ENCODE measurements at places on chromosomes 13 and 19.
A peak's percentile ranks its signal among the peaks of the same experiment; 100 is the strongest.

- DNase-seq, result no peak
These were observed 692.6 kb downstream of the PCDH17 start for GRCh38 chr13:58324161-58324560.

DNA sequence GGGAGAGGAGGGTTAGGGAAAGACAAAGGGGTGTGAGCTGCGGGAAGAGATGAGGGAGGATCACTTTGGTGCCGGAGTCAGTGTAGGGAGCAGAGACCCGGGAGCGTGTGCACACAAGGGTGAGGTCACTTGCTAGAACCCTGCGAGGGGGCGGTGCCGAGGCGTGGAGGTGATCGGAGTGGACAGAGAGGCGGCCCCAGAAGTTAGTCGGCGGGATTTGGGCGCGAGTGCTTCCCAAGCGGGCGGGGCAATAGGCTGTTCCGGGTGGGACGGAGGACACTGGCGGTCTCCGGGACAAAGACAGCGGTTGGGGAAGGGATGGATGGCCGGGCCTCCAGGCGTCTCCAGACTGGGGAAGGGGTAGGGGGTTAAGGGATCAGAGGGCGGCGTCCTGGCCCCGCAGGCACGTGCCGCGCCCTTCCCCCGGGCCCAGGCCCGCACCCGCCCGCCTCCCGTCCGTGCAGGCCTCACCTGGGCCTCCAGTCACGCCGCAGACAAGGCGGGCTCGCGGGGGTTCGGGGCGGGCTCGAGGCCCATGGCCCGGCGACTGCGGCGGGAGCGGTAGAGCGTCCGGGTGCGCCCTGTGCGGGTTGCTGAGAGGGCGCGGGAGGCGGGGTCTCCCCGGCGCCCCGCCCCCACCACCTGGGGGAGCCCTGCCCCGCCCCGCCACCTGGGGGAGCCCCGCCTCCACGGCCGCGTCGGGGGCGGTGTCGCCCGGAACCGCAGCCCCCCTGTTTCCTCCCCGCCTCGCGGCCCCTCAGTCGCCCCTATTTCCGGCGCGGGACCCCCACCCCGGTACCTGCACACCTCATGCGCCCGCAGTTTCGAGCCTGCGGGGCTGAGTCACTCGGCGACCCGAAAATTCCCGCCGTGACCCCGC is at the start of gene LPAR2:
Gene LPAR2 (minus strand): TSS at position 600 of the 880 bp plus-strand sequence. CDS start 945 bp downstream, outside the sequence.
- no peak for DNase-seq

GRCh38 chr19:40806423-40807146 is 7.6 kb downstream of the EGLN2 start:
- DNase-seq, result peak; percentile 86

DNA sequence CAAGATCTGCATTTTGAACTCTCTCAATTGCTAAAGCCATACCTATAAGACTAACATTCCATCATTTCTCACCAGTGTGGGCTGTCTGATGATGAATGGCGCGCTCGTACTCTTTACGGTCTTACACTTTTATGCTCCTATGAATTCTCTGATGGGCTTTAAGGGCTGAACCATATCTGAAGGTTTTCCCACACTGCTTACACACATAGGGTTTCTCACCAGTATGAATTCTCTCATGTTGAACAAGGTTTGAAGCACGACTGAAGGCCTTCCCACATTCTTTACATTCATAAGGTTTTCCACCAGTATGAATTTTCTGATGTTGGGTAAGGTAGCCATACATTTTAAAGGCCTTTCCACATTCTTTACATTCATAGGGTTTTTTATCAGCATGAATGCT is 18.8 kb upstream of the ZNF607 start:
- DNase-seq, result no peak

- no peak for DNase-seq
These were observed 41.4 kb upstream of the IGSF23 start for GRCh38 chr19:44571830-44572580.

DNA sequence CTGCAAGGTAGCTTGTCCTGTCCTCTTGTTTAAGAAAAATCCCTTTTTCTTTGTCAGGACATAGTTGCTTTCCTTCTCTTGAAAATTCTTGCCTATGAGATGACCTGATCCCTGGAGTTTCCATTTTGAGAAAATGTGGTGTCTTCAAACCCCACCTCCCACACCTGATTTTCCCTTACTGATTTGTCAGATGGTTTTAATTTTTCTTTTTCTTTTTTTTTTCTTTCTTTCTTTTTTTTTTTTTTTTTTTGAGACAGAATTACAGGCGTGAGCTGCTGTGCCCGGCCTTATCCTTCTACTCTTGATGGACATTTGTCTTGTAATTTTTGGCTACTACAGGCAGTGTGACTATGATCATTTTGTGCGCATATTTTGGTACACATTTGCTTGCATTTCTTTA is 1.2 kb downstream of the ZNF345 start:
- no peak for DNase-seq

GRCh38 chr13:79385694-79386093 is 20.4 kb downstream of the RBM26 start:
- DNase-seq, result no peak

- no peak for DNase-seq
These were observed 68.4 kb downstream of the SPATA13 start for GRCh38 chr13:24228852-24229458.

- DNase-seq, result no peak
These were observed 5.8 kb upstream of the FCGRT start for GRCh38 chr19:49506575-49507105.

DNA sequence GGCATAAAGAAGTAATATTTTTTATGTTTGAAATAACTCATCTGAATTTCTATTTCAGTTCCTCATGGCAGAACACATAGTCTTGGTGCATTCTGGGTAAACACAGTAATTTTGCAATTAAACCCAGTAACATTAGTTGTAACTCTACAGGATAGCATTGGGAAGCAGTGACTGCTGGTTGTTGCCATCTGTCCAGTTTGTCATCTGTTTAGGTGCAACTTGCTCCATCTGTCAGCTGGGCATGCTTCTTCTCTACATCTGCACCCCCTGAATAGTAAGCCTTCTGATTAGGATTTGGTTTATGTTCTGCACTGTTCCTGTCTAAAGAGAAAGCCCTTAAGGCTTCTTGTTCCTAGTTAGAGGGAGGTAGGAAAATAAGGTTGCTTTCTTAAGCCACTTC is 63.5 kb upstream of the CSNK1A1L start:
- DNase-seq, result no peak

- DNase-seq, result no peak
These were observed 607.4 kb upstream of the MIR17HG start for GRCh38 chr13:90740099-90740498.

GRCh38 chr19:27776020-27776419 is 1436.9 kb downstream of the UQCRFS1 start:
- no peak for DNase-seq

GRCh38 chr19:48203222-48203793 is 32.8 kb downstream of the ZSWIM9 start:
- DNase-seq, result no peak

GRCh38 chr13:67439365-67439764 is 209.2 kb upstream of the PCDH9 start:
- DNase-seq, result no peak

DNA sequence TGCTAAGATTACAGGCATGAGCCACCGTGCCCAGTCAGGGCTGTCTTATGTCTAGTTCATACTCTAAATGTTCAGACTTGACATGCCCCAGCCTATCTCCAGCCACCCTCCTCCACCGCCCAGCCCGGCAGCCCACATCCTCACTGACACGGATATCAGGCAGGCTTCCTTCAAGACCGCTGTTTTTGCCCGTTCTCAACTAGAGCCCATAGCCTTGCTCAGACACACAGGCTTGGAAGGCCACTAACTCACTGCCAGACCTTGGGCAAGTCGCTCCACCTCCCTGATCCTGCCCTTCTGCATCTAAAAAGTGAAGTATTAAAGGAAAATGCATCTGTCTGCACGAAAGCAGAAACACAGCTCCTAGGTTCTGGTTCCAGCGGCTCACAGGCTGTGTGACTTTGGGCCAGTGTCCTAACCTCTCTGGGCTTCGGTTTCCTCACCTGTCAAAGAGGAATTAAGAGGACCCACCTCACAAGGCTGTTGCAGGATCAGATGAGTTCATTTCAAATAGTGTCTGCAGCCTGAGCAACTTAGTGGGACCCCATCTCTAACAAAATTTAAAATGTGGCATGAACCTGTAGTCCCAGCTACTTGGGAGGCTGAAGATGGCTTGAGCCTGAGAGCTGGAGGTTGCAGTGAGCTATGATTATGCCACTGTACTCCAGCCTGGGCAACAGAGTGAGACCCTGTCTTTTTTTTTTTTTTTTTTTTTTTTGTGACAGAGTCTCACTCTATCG is 14.5 kb upstream of the CERS4 start:
- DNase-seq, result no peak

DNA sequence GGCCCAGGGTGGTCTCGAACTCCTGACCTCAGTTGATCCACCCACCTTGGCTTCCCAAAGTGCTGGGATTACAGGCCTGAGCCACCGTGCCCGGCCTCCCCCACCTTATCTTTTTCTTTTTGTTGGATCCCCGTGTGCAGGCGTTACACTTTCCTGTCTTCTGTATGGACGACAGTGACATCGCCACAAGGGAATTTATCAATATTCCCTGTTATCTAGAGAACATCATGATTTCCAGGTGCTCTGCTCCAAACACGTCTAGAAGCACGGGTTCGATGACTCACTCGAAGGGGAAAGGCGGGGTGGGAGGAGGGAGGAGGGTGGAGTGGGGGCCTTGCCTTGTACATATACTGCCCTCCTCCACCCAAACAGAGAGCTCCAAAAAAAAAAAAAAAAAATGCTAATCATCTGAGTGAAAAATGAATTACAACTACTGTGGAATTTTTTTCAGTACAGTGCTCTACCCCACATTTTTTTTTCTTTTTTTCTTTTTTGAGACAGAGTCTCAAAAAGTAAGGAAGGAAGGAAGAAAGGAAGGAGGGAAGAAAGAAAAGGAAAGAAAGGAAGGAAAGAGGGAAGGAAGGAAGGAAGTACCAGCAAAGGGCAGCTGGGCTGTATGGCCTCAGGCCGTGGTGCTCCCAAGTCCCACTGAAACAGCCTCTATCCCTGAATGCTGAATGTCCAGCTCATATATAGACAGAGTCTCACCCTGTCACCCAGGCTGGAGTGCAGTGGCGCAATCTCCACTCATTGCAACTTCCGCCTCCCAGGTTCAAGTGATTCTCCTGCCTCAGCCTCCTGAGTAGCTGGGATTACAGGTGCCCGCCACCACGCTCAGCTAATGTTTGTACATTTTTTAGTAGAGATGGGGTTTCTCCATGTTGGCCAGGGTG is 36.8 kb downstream of the INSR start:
- DNase-seq, result no peak

DNA sequence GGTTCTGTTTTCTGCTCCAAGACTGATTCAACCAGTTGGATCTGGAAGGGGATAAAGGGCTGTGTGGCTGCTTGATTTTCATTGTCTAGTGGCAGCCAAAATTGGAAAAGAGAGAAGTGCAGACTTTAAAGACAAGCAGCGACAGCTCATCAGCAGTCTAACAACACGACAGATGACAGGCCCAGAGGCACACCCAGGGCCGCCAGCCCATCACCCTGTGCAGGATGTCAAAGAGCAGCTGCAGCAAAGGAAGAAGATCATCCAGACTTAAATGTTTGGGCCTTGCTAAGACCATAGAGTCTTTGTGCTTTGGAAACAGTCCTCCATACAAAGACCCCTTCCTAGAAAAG is 421.0 kb upstream of the KLF12 start:
- no peak for DNase-seq

- no peak for DNase-seq
These were observed 32.8 kb downstream of the TINCR start for GRCh38 chr19:5534787-5535586.

GRCh38 chr13:71797517-71797916 is 69.5 kb downstream of the DACH1 start:
- DNase-seq, result no peak

DNA sequence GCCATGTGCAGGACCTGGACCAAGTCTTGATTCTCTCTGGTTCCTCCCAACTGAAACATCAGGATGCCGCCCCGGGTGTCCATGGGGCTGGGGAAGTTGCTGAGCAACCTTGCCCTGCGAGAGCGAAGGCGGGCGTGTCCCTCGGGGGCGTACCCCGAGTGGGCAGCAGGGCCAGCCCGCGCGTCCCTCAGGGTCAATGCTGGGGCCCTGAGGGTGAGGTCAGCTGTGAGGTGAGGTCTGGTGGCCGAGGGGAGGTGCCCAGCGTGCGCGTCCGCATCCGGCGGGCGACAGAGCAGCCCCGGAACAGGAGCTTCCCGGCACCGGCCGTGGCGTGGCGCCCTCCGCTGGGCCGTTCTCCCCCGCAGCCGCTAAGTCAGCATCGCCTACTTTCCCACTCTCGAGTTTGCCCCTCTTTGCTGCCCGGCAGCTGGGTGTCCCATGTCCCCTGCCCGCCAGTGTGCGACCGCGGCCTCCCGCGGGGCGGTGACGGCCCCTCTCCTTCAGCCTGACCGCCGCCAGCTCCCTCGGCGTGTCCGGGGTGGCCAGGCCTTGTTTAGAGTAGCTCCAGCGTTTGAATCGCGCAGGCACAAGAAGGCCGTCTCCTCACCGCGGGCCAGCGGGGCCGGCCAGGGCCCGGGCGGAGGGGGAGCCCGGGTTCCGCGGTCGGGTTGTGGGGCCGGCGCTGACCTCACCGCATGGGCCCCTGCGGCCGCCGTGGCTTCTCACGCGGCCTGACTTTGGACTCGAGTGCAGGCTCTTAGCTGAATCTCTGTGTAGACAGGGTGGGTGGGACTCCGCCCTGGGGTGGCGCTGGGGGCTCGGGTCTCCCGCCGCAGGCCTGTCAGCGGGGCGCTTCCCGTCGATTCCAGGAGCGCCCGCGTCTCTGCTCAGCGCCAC is 33.0 kb downstream of the GJA3 start:
- no peak for DNase-seq

DNA sequence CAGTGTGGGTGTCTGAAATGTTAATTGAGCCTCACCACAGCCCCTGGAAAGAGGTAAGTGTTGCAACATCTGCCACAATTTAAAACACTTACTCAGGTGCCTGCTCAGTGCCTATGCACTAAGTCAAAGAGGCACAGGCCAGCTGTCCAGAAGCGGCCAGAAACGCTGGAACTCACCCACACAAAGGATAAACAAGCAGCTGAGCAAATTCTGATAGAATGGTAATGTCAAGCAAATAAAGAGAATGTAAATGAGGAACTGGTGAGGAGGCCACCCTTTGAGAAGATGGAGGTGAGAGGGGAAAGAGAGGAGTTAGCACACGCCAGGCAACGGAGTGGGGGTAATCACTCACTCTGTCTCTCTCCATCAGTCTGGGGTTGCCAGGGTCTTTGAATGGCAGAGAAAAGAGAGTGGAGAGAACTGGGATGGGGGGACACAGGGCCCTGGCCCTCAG is 67.7 kb upstream of the SERP2 start:
- DNase-seq, result no peak

DNA sequence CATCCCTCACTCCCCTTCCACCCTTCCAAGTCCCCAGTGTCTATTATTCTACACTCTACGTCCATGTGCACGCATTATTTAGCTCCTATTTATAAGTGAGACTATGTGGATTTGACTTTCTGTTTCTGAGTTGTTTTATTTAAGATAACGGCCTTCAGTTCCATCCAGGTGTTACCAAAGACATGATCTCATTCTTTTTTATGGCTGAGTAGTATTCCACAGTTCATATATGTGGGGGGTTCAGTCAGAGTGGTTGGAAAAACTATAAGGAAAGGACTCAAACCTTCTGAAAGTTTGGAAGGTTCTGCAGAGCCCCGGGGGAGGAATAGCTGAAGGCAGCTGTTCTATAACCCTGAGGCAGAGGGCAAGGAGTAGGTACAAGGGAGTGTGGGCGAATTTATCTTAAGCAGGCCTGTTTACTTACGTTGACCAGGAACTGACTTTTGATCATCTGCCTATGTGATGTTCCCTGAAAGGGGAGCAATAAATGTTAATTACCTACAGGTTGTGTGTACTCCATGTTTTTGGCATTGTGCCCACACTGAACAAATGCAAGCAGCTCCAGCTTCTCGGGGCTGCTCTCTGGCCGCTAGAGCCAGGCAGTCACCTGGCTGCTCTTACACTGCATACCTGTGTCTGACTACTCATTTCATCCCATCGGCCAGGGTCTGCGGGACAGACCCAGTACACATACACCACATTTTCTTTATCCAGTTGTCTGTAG is 13.5 kb upstream of the ADGRE1 start:
- no peak for DNase-seq
